ENCODE measurements at places on chromosomes 3 and 15.

- no peak for DNase-seq
Measured at GRCh38 chr15:82680200-82681102, 29.2 kb downstream of the AP3B2 start.

- no peak for DNase-seq
Measured at GRCh38 chr15:65761210-65761926, 30.7 kb downstream of the DENND4A start.

GRCh38 chr3:156630081-156630772, 44.2 kb upstream of the TIPARP start:
- DNase-seq: peak; percentile 62

- DNase-seq: no peak
Measured at GRCh38 chr3:173006006-173006405, 135.0 kb downstream of the SPATA16 start.

DNA sequence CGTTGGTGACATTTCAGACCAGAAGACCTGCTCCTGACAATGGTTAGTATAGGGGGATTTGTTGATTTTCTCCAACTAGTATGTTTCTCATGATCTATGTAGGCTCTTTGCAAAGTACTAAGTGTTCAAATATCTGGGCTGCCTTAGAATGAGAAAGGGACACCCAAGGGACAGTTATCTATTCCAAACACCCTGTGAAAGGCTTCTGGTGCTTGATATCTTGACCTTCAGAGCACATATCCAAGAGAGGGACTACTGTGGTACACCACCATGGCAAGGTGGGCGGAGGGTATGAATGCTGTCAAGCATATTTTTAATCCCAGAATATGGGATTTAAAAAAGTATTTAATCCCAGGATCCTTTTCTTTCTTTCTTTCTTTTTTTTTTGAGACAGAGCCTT, 1.1 kb downstream of the FANCD2OS start:
- DNase-seq: no peak

DNA sequence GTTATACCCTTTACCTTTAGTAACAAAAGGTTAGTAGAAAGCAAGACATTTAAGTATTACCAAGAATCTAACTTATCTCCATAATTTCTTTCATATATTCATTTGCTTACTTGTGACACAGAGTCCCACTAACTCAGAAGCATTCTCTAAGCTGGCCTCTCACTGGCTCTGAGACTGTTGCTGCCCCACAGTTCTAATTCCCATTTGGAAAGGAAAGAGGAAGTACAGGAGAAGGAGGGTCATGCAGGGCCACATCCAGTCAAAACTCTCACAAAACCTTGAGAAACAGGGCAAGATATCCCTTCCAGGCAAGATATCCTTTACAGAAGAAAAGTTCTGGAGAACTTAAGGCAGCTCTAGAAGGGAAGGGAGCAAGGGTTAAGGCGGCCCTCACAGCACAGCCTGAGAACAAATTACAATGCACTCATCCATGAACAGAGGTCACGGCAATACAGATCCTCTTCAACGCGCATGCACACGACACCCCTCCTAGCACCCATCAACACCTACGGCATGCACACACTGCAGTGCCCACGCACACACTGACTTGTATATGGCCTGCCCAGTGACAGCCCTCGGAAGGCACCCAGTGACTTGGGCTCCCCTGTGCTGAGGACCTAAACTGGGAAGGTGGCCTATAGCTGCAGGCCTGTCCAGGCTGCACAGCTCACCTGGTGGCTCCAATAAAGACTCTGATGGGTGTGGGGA, 13.0 kb upstream of the MYO5C start:
- no peak for DNase-seq

DNA sequence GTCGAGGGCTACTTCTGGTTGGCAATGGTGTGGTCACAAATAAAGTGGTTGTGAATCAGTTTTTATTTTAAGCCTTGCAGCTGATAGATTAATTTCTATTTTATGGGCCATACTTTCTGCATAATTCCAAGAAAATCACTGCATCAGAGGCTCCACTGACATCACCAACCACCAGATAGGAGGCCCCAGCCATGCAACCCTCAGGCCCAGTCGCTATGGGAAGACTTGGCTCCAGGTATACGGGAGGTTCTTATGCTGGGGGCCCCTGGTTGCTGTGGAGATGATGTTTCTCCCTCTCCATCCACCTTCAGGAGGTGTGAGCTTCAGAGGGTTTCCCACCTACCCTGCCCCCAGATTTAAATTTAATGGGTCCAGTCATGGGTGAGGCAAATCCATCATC, 57.4 kb downstream of the ISG20 start:
- DNase-seq: no peak

DNA sequence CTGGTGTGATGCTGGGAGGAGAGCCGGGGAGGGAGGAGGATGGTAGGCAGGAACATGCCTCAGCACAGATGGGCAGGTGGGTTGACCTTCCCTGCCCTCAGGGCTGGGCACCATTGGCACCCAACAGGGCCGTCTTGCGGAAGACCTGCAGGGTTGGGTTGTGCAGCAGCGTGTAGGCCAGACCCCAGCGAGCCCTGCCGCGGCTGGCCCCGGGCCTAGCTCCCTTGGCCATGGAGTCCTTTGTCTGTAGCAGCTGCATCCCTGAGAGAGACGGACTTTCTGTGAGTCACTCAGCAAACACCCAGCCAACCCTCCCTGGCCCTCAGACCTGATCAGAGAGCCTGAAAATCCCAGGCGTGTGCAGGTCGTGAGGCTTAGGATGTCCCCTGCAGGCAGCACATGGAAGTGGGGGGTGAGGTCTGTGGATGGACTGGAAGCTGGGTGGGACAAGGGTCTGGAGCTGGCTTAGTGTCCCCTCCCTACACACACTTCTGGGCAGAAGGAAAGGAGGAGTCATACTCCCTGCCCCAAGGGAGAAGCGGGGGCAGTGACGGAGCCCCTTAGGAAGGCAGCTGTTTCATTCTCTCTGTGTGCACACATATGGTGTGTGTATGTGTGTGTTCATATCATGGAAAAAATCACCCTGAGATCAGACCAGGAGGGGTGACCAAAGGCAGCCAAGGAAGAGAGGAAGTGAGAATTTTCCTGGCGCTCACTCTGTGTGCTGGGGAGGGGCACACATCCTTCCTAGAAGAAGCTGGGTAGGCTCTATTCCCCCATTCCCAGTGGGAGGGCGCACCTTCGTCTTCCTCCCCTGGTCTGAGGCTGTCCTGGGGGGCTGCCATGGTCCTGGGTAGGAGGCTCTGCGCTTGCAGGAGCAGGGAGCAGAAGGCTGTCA, 6.7 kb downstream of the ISLR start:
- peak; percentile 94 for DNase-seq

DNA sequence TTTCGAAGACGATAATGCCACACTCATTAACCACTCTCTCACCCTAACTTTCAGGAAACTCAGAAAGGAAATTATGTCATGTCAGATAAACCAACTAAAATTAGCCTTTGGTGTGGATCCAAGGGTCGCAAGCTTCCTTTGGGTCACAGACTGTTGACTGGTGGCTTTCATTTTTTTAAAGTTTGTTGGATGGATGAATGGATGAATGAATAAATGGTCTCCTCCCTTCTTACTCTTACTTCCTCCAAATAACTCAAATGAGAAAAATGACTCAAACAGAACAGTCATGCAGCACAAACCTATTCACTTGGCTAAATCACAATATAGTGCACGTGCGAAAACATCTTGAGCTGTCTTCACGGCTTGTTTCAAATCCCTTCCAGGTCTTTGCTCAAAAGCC, 82.9 kb upstream of the HACD2 start:
- DNase-seq: peak; percentile 60

DNA sequence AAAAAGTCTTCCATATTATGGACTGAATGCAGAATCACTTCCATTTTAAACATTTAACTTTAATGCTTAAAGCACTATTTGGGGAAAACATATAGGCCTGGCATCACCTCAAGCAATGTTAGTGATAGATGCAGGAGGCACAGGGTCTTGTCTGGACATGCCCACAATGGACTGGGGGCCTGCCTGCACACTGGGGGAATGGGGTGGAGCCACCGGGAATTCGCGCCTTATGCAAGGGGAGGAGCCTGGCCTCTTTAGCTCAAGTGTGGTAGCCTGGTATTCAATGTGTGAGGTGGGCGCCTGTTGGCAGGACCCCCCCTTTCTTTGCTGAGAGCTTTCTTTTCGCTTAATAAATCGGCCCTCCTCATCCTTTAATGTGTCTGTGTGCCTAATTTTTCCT, 29.9 kb downstream of the ACKR4 start:
- no peak for DNase-seq

DNA sequence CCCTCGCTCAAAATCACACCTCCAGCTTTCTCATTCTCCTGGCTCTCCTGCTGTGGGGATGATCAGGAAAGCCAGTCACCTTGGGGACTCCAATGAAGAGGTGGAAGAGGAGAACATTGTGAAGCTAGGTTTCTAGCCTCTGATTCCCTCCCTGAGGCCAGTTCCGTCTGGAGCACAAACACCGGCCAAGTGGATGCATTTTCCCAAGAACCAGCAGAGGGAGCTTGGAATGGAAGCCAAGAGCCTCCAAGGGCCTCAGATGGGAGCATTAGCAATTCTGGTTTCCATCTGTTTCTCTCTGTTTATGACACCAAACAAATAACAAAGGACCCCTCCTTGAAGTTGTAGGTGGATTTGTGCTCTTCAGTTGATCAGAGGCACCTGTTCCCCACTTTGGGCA, 40.6 kb upstream of the NMNAT3 start:
- DNase-seq: peak; percentile 55

DNA sequence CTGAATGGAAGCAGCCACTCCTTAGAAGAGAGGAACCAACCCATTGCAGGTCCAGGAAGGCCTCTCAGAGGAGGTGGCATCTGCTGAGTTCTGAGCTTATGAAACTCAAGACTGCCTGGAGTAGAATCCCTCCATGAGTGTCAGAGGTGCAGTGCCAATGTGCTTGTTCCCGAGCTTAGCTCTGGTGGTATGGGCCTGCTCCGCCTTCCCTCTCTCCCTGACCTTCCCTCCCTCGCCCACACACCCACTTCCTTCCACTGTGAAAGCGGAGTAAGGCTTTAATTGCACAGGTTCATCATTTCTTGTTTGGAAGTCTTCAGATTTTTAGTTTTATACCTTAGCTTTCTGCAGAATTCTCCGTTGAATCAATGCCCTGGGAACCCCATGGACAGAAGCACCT, 208.0 kb upstream of the BHLHE40 start:
- no peak for DNase-seq
